ENCODE measurements at places on chromosomes 13 and 19. TPM values are rescaled to one million over a fixed set of nuclear protein-coding genes. Genes with fewer than 3 reads are reported as not detected.
A peak's percentile ranks its signal among the peaks of the same experiment; 100 is the strongest.

GRCh38 chr13:36806102-36806501, 12.9 kb upstream of the RFXAP start:
- H3K27ac ChIP-seq: no peak overlapping the region
- no peak for DNase-seq
- H3K4me3 ChIP-seq: no peak overlapping the region
- peaks cover 3% of the 10 kb centered on the region for H3K27me3 ChIP-seq

DNA sequence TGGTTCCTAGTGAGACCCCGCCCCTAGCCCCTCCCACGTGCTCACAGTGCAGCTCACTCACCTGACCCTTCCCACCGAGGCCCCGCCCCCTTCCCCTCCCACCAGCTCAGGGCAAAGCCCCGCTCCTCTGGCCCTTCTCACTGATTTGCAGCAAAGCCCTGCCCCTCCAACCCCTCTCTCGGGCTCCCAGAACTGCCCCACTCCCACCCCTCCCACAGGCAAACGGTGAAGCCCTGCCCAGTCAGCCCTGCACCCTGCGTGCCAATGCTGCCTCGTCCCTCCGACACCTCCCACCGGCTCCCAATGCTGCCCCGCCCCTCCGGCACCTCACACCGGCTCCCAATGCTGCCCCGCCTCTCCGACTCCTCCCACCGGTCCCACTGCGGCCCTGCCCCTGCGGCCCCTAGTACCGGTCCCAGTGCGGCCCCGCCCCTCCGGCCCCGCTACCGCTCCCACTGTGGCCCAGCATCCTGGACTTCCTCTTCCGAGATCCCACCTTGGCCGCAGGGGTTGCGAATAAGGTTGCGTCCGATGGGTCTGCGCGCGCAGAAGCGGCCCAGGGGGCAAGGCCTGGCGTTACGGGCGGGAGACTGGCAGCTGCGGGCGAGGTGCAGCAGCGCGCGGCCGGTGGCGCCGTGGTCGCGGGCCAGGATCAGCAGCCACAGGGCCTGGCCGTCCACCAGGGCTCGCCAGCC, 834 bp downstream of the FBXO27 start:
- DNase-seq: peak; percentile 63
- peak overlapping the region; percentile 68 for H3K4me3 ChIP-seq
- H3K4me1 ChIP-seq: peaks cover 16% of the 10 kb centered on the region
- no peaks in the 10 kb centered on the region for H3K27me3 ChIP-seq
- H3K36me3 ChIP-seq: no peaks in the 10 kb centered on the region
- no peak overlapping the region for H3K27ac ChIP-seq

DNA sequence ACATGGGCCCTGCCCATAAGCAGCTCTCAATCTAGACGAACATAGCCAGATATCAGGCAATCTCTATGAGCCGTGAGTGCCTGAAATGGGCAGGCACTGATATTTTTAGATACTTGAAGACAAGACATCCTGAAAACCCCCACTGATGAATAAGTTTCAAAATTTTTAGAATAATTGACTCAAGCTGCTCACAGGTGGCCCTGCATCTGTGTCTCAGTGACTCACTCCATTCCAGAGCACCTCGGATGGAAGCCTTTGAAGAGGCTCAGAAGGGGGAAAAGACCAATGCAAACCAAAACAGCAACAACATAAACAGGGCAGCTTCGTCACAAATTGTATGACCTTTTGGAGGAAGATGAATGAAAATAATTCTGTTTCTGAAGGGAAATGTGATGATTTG, 42.8 kb upstream of the SLC46A3 start:
- H3K4me1 ChIP-seq: no peaks in the 10 kb centered on the region
- H3K27me3 ChIP-seq: no peaks in the 10 kb centered on the region
- no peak overlapping the region for H3K4me3 ChIP-seq
- H3K36me3 ChIP-seq: no peaks in the 10 kb centered on the region
- no peak overlapping the region for H3K27ac ChIP-seq

DNA sequence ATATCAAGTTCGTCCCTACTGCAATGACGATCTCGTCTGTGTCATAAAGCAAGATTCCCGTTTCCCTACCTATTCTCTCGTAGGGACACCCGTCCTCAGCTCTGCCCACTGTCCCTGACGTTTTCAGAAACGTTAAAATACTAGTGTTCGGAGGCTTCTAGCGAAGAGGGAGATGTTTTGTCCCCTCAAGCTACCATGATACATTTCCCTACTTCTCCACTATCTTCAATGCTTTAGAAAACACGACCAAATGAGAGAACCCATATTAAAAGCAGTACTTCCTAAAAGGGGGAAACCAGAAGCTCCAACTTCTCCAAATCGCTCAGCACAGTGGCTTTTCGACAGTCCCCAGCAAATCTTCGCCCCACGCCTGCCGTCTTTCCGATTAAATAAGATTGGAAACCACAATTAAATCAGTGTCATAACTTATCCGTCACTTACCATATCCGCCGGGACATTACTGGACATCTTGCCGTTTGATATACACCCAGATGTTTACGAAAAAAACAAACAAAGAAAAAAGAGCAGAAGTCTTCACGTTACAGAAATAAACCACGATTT, 1.3 kb downstream of the UBL3 start:
- H3K27ac ChIP-seq: peak overlapping the region; percentile 92
- H3K4me3 ChIP-seq: peak overlapping the region; percentile 97
- no peaks in the 10 kb centered on the region for H3K36me3 ChIP-seq

- no peaks in the 10 kb centered on the region for H3K36me3 ChIP-seq
- DNase-seq: no peak
- H3K27ac ChIP-seq: no peak overlapping the region
These were observed 96.7 kb downstream of the RNASEH2B start for GRCh38 chr13:51006067-51006845.

DNA sequence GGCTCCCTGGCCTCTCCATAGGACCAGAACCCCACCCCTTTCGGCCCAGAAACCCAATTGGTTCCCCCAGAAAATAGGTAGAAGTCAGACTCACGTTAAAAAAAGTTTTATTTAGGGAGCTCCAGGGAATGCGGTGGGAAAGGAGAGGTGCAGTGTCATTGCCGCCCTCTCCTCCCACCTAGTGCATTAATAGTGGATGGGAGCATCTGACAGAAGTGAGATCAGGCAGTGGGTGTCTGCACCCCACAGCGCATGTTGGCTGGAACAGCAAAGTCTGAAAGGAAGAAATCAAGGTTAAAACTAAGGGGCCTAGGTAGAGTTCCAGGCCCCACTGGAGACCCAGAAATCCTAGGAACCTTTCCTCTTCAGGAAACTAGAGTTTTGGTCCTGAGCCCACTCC, 2.1 kb upstream of the PHLDB3 start:
- H3K36me3 ChIP-seq: peaks cover 8% of the 10 kb centered on the region
- no peak overlapping the region for H3K27ac ChIP-seq
- peaks cover 5% of the 10 kb centered on the region for H3K4me1 ChIP-seq
- no peaks in the 10 kb centered on the region for H3K27me3 ChIP-seq
- no peak for DNase-seq

- DNase-seq: no peak
- no peaks in the 10 kb centered on the region for H3K36me3 ChIP-seq
- H3K27ac ChIP-seq: no peak overlapping the region
- no peaks in the 10 kb centered on the region for H3K4me1 ChIP-seq
These were observed 208.3 kb upstream of the SERP2 start for GRCh38 chr13:44165221-44165888.

GRCh38 chr13:48629277-48629676, 24.5 kb upstream of the CYSLTR2 start:
- no peak overlapping the region for H3K4me3 ChIP-seq
- peaks cover 18% of the 10 kb centered on the region for H3K4me1 ChIP-seq
- no peak for DNase-seq
- H3K27me3 ChIP-seq: no peaks in the 10 kb centered on the region
- no peaks in the 10 kb centered on the region for H3K36me3 ChIP-seq

DNA sequence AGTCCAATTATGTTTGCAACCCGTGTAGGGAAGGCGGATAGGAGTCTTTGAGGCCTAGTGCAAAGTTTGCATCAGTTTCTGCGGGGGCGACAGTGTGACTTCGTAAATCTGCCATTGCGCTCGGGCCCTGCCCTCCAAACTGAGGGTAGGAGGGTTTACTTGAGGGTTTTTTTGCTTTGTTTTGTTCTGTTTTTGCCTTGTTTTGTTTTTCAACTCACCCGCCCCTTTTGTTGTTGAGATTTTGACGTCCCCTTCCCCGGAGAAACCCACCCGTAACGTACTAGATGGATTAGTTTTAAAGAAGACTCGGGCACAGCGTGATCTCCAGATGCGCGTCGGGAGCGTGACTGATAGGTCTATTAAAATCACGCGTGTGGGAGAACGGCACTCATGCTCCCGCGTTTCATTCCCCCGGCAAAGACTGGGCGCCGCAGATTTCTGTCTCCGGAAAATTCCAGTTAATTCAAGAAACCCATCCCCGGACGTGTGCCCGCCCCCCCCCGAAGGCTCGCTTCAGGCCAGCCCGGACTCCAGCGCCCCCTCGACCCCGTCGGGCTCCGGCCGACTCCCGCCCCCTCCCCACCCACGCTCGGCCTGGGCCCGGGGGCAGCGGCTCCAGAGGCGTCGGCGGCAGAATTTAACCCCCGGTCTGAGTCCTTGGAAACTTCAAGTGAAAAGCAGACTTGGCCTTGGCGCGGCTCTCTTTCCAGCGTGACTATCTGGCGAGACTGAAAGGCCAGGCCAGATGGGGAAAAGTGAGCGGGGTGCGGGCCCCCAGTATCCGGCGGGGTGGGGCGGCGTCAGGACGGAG, 5.0 kb downstream of the SOX1 start:
- no peaks in the 10 kb centered on the region for H3K4me1 ChIP-seq
- no peak for DNase-seq
- peaks cover 57% of the 10 kb centered on the region for H3K27me3 ChIP-seq

DNA sequence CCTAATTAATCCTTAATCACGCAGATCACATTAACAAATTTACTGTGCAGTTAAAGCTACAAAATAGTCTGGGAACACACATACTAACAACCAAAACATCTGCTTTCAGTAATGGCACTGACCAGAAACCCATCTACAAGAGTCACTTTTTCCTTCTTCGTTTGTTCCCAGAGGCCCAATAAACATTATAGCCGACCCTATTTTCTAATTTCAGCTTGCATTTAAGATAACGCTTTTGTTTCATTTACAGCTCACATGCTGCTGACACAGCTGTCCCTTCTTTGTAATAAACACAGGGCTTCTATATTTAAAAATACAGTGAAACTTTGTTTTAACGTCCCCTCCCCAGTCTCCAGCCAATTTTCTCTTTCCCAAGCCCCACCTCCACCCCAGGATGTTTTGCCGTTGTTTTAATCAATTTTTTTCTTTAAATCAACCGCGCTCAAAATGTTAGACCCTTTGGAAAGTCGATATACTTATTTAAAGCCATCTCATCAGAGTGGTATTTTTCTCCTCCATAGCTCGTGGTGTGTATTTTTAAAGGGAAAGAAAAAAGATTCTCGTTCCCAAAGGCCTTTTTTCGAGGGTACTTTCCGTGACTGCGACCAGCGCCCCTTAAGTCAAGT, 1.7 kb upstream of the WBP4 start:
- no peak for DNase-seq
- H3K36me3 ChIP-seq: no peaks in the 10 kb centered on the region
- peaks cover 17% of the 10 kb centered on the region for H3K4me1 ChIP-seq
- peak overlapping the region; percentile 88 for H3K4me3 ChIP-seq
- H3K27me3 ChIP-seq: no peaks in the 10 kb centered on the region

DNA sequence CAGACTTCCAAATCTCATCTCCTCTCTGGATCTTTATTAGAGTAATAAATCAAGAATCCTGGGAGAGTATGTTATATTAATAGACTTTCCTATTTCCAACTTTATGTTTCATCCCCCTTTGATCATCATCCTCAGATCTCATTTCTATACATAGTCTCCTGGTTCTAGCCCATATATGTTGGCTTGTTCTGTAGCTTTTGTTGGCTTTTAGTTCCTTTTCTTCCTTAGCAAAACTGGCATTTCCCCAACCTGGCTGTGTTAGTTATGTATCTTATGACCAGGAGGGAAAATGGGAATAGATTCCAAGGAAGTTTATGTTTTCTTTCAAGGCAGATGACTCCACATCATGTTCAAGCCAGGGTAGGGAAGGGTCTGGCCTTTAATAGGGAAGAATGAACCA, 2464.5 kb downstream of the PCDH9 start:
- no peaks in the 10 kb centered on the region for H3K27me3 ChIP-seq
- no peak overlapping the region for H3K4me3 ChIP-seq
- no peaks in the 10 kb centered on the region for H3K36me3 ChIP-seq
- H3K27ac ChIP-seq: no peak overlapping the region
- H3K4me1 ChIP-seq: no peaks in the 10 kb centered on the region

- peaks cover 30% of the 10 kb centered on the region for H3K4me1 ChIP-seq
- no peak overlapping the region for H3K4me3 ChIP-seq
- no peaks in the 10 kb centered on the region for H3K36me3 ChIP-seq
- DNase-seq: no peak
- peak overlapping the region; percentile 78 for H3K27ac ChIP-seq
- no peaks in the 10 kb centered on the region for H3K27me3 ChIP-seq
These were observed 13.3 kb downstream of the KLF2 start for GRCh38 chr19:16337809-16338469.

The ZNF417 gene
- total RNA-seq: 16.2 TPM

The PGLYRP2 gene
- total RNA-seq: not detected

The S1PR2 gene
- total RNA-seq: 16.8 TPM

The PCDH17 gene
- 0.70 TPM for total RNA-seq

The ZSCAN4 gene
- 1.2 TPM for total RNA-seq

The LILRB4 gene
- not detected for total RNA-seq

The PCDH20 gene
- total RNA-seq: 0.14 TPM

The ZNF541 gene
- not detected for total RNA-seq

The GMIP gene
- 30.7 TPM for total RNA-seq

The TBXA2R gene
- total RNA-seq: 0.31 TPM

The FCAR gene
- total RNA-seq: not detected

The ZNF728 gene
- total RNA-seq: not detected

The NXNL1 gene
- total RNA-seq: not detected
